ENCODE measurements at places on chromosomes 13 and 19. TPM values are rescaled to one million over a fixed set of nuclear protein-coding genes. Genes with fewer than 3 reads are reported as not detected.

DNA sequence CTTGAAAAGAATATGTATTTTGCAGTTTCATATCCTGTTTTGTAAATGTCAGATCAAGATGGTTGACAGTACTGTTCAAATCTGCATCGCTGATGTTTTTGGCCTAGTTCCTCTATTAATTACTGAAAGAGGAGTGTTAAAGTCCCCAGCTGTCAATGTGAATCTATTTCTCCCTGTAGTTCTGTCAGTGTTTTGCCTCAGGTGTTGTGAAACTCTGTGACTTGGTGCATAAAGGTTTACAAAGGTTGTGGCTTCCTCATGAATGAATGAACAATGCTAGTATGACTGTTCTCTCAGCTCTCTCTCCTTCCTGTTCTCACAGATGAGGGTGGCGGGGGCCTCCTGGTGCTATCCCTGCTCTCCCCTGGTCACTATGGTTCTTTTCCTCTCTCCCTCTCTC, 142.4 kb downstream of the MYCBP2 start:
- DNase-seq, result no peak

DNA sequence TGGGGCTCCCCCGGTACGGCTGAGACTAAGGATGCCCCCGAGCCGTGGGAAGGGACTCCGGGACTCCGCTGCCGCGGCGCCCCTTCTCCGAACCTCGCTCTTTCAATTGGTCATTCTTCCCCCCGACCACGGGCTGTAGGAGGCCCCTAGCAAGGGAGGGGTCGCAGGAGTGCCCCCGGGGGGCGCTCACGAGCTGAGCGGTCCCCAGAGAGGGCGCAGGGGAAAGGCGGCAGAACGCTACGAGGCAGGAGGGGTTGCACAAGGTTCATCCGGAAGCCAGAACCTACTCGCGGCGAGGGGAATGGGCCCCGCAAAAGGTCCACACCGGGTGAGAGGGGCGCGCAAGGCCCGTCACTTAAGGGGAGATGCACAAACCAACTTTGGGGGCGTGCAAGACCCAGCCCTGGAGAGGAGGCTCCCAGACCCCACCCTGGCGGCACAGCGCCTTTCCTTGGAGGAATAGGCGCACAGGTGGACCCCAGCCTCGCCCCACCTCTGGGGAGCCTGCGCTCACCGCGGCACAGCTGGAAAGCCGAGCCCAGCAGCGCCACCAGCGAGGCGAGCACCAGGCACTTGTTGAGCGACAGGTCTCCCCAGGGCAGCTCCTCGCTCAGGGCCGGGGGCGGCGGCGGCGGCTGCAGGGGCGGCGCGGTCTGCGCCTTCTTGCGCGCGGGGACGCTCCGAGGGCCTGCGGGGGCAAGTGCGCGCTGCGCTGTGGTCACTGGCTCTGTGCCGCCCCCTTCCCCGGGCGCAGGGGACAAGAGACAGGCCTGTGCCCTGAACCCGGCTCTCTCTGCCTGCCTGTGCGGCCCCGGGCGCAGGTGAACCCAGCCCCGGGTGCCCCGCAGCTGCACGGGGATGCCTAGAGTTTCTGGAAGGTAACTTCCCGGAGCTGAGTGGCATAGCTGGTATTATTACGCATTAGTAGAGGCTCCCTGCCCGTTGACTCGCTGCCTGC, 2.8 kb downstream of the JSRP1 start:
- DNase-seq, result no peak

- DNase-seq, result no peak
These were observed 119.7 kb downstream of the FRY start for GRCh38 chr13:32151240-32151639.

Gene ZNF93
- total RNA-seq, result 4.1 TPM
